Transverse colon (tissue), 4 donors: ENCODE measurements at places on chromosomes 2 and 18. TPM values are rescaled to one million over a fixed set of nuclear protein-coding genes. Genes with fewer than 3 reads are reported as not detected.

EPB41L5 gene
- total RNA-seq = 36.0 TPM

GRCh38 chr2:109409321-109410038 is 204.3 kb downstream of the SEPTIN10 start:
- DNase-seq = no peak

DNA sequence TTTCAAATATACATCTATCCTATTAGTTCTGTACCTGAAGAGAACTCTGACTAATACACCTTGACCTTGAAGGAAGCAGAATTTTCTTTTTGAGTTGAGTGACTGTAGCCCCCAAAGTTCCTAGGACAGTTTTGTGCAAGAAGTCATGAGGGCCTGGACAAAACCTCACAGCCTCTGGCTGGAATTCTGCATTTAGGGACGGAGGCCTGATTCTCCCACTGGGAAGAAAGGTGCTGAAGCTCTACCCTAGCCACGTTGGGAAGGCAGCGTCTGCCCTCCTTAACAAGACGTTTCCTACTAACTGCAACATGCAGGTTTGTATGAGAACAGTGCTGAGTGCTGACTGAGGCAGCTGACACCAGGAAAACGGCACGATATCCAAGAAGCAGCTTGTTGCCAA is 74.4 kb upstream of the ZCCHC2 start:
- no peak for DNase-seq

GRCh38 chr2:12170121-12170520 is 423.7 kb downstream of the LPIN1 start:
- DNase-seq = no peak

DNA sequence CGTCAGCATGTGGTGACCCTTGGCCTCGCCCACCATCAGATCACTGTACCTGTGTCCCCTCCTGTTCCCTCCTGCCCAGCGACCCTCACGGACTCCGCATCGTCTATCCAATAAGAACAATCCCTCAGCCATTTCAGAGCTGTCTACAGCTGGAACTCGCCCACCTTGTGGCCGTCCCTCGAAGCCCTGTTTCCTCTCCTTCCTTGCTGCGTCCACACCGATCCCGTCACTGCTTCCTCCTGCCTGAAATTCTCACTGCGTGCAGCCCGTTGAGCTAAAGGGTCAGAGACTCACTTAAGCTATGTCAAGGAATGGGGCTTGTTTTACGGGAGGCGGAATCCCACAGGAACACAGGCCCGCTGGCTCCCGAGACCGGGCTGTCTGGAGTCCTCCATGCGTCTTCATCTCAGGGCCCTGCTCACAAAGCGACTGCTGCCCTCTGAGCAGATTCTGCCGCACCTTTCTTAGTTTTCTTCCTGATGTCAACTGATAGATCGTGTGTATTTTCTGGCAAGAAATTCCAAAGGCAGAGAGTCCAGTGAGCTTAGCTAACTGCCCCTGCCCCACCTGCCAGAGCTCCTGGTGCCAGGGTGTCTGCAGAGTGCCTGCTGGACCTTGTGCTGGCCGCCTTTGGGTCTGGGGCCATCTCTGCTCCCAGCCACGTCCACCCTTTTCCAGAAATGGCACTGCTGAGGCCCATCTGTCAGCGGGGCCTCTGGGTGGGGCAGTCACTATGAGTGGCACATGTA is 35.3 kb downstream of the KLHL29 start:
- DNase-seq = no peak

GRCh38 chr2:230931556-230932231 is 6.7 kb upstream of the GPR55 start:
- no peak for DNase-seq

- no peak for DNase-seq
These were observed 743.7 kb upstream of the HS6ST1 start for GRCh38 chr2:129062146-129062912.

FAM98A gene
- 30.3 TPM for total RNA-seq

PLEKHH2 gene
- 7.2 TPM for total RNA-seq

GRCh38 chr2:23861952-23862351 is 65.0 kb downstream of the ATAD2B start:
- no peak for DNase-seq

LDLRAD4 gene
- total RNA-seq = 277 TPM
